ENCODE measurements at places on chromosomes 16 and 17.
A peak's percentile ranks its signal among the peaks of the same experiment; 100 is the strongest.

GRCh38 chr16:50712956-50713355 lies 19.6 kb downstream of the NOD2 start:
- H3K27me3 ChIP-seq: peaks cover under 1% of the 10 kb centered on the region
- H3K4me3 ChIP-seq: no peak overlapping the region
- no peaks in the 10 kb centered on the region for H3K4me1 ChIP-seq
- DNase-seq: no peak

DNA sequence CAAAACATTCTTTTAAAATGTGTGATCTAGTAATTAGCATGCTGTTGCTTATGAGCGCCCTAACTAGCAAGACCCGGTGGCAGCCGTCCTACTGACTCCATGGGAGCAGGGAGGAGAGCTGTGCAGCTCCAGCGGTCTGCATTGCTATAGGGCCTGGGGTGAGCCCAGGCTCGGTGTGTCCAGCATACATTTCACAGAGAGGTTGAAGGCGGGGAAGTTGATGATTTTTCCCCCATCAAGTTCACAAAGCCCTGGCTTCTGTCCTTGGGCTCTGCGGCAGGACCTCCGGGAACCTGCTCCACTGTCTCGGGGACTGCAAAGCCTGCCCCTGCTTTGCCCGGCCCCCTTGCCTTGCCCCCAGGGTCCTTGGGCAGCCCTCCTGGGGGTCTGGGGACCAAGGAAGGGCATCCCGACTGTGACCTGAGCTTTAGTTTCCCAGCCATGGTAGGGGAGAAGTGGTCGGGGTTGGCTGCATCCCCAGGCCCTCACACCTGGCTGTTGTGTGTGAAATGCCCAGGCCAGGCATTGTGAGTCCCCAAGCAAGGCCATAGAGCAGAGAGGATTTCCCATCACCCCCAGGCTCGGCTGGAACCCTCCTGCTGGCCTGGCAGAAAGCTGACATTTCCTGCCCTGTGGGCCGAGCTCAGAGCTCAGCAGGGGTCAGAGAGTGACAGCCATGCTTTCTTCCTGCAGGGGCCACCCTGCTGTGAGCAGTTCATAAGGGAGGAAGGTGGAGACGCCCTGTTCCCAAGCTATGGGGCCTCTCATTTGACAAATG lies 24.8 kb downstream of the KCNJ12 start:
- H3K27me3 ChIP-seq: peaks cover 7% of the 10 kb centered on the region
- H3K36me3 ChIP-seq: no peaks in the 10 kb centered on the region
- no peak for DNase-seq
- no peak overlapping the region for H3K27ac ChIP-seq

- no peak for DNase-seq
- H3K4me3 ChIP-seq: no peak overlapping the region
- H3K27ac ChIP-seq: no peak overlapping the region
- peaks cover 3% of the 10 kb centered on the region for H3K27me3 ChIP-seq
- no peaks in the 10 kb centered on the region for H3K36me3 ChIP-seq
Measured at GRCh38 chr16:5020551-5020950, 13.2 kb downstream of the NAGPA start.

DNA sequence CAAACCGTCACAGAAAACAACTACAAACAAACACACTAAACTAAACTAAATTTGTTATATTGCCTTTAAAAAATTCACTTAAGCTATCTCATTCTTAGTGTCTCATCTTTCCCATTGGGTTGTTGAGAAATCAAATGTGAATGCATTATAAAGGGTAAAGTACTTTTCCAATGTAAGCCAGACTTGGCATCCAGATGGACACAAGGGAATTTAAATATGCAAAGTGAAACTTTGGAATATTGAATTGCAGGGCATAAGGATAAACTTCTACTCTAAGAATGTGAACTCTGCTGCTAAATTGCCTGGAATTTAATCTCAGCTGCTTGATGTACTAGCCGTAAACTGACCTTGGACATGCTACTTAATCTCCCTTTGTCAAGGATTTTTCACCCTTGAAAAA lies 1554.6 kb downstream of the CDH8 start:
- no peak overlapping the region for H3K27ac ChIP-seq
- no peaks in the 10 kb centered on the region for H3K27me3 ChIP-seq
- no peak for DNase-seq
- H3K4me1 ChIP-seq: no peaks in the 10 kb centered on the region

DNA sequence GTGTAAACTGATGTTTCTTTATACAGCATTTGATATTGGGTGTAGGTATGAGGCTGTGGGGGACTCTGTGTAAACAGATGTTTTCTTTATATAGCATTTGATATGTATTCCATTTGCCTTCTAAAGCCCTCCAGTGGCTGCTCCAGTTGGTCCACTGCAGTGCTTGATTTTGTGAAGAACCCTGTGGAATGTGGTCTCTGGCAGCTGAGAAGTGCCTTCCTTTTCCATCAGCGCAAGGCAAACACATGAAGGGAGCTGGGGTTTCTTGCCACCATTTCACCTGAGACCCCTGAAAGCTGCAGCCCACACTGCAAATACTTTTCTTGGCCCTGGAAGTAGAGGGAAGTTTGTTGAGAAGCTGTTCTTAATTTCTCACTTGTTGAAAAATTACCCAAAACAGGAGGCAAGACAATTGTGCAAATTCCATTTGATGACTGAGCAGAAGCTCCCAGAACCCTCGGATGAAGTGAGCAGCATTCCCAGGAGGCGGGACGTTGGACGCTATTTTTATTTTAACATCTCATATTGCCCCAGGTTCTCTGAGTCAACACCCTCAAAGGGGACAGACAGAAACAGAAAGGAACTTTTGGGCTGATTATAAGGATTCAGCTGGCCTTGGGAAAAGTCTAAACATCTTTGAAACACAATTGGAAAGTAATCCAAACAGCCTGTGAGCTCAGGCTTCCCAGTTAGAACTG lies 158.5 kb upstream of the RPH3AL start:
- H3K27ac ChIP-seq: no peak overlapping the region
- no peak overlapping the region for H3K4me3 ChIP-seq
- no peaks in the 10 kb centered on the region for H3K4me1 ChIP-seq
- H3K27me3 ChIP-seq: peaks cover 4% of the 10 kb centered on the region
- H3K36me3 ChIP-seq: peaks cover 10% of the 10 kb centered on the region
- DNase-seq: no peak

DNA sequence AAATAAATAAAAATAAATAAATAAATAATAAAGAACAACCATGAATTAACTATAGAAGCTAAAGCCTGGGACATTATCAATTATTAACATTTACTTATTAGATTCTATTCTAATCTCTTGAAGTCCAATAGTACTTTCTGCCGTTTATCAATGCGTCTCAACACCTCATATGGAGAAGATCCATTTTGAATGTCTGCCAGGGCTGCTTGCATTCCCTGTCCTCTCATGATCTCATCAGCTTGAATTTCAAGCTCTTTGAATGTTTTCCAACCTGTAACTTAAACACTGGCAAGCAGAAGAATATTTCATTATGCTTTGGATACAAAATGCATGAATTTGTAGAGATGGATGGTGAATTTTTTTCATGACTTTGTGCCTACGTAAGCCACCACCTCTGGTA lies 191.9 kb upstream of the ANKFN1 start:
- H3K27ac ChIP-seq: no peak overlapping the region
- H3K36me3 ChIP-seq: no peaks in the 10 kb centered on the region
- H3K4me3 ChIP-seq: no peak overlapping the region
- peaks cover 3% of the 10 kb centered on the region for H3K27me3 ChIP-seq
- DNase-seq: no peak

DNA sequence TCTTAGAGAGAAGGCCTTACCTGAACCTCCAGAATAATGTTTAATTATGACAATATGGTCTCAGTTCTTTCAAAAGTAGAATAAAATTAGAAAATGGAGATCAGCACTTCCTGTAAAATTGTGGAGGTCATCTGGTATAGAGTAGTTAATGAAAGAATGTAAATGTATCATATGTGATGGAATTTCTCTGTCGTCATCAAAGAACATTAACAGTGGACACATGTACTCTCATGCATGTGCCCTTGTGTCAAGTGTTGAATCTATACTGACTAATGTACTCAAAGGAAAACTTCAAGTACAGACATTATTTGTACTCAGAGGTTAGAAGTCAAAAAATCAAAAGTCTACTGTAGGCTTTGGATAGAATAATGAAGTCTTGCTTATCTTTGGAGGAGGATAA lies 129.2 kb upstream of the MYOCD start:
- no peak overlapping the region for H3K4me3 ChIP-seq
- no peak for DNase-seq
- peak overlapping the region; percentile 92 for H3K27ac ChIP-seq
- H3K36me3 ChIP-seq: peaks cover 2% of the 10 kb centered on the region
- H3K27me3 ChIP-seq: no peaks in the 10 kb centered on the region
- peaks cover 36% of the 10 kb centered on the region for H3K4me1 ChIP-seq

- no peaks in the 10 kb centered on the region for H3K36me3 ChIP-seq
- H3K27me3 ChIP-seq: peaks cover 3% of the 10 kb centered on the region
- no peak overlapping the region for H3K4me3 ChIP-seq
- no peak for DNase-seq
- peaks cover 26% of the 10 kb centered on the region for H3K4me1 ChIP-seq
- H3K27ac ChIP-seq: no peak overlapping the region
Measured at GRCh38 chr16:79164388-79164995, 436.0 kb downstream of the MAF start.

GRCh38 chr16:85389679-85390470 lies 223.2 kb upstream of the GSE1 start:
- H3K27me3 ChIP-seq: peaks cover 3% of the 10 kb centered on the region
- peaks cover 4% of the 10 kb centered on the region for H3K4me1 ChIP-seq
- H3K36me3 ChIP-seq: no peaks in the 10 kb centered on the region
- no peak overlapping the region for H3K4me3 ChIP-seq
- no peak for DNase-seq

GRCh38 chr16:78695391-78695790 lies 595.9 kb downstream of the WWOX start:
- H3K27ac ChIP-seq: no peak overlapping the region
- H3K4me3 ChIP-seq: no peak overlapping the region
- DNase-seq: no peak
- H3K27me3 ChIP-seq: no peaks in the 10 kb centered on the region
- no peaks in the 10 kb centered on the region for H3K36me3 ChIP-seq
- no peaks in the 10 kb centered on the region for H3K4me1 ChIP-seq

DNA sequence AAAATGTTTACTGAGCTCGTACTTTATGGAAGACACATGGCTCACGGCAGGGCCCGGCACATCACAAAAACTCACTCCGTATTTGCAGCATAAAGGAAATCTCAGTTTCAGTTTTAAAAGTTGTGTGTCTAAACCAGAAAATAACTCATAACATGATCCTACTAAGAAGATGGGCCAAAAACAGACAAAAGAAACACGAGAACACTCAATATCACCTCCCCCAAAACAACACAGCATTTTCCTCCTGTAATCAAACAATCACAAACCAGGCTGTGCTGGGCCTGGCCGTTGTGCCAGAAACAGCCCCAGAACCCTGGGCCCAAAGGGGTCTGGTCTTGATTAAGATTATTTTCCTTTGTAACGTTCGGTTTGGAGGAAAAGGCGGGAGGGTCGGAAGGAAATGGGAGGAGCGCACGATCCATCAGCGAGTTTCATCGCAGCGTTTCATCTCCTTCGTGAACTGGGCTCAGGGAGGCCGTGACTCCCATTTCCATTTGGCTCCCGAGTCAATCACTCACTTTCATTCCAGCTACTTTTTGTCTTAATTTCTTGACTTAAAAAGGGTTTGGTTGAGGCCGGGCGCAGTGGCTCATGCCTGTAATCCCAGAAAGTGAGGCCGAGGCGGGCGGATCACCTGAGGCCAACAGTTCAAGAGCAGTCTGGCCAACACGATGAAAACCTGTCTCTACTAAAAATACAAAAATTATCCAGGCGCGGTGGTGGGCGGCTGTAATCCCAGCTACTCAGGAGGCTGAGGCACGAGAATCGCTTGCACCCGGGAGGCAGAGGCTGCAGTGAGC lies 61.4 kb downstream of the NXN start:
- H3K27me3 ChIP-seq: no peaks in the 10 kb centered on the region
- H3K4me1 ChIP-seq: peaks cover 8% of the 10 kb centered on the region
- peaks cover 33% of the 10 kb centered on the region for H3K36me3 ChIP-seq

- H3K4me1 ChIP-seq: peaks cover 6% of the 10 kb centered on the region
- no peak overlapping the region for H3K27ac ChIP-seq
- H3K4me3 ChIP-seq: no peak overlapping the region
- H3K27me3 ChIP-seq: no peaks in the 10 kb centered on the region
- H3K36me3 ChIP-seq: peaks cover 26% of the 10 kb centered on the region
Measured at GRCh38 chr17:64183815-64184214, 53.9 kb upstream of the ERN1 start.

- H3K4me3 ChIP-seq: no peak overlapping the region
- H3K4me1 ChIP-seq: peaks cover 9% of the 10 kb centered on the region
- no peak for DNase-seq
- peaks cover 18% of the 10 kb centered on the region for H3K36me3 ChIP-seq
- no peak overlapping the region for H3K27ac ChIP-seq
- no peaks in the 10 kb centered on the region for H3K27me3 ChIP-seq
Measured at GRCh38 chr16:75038036-75038858, 39.4 kb downstream of the ZNRF1 start.

- H3K27ac ChIP-seq: no peak overlapping the region
- H3K36me3 ChIP-seq: peaks cover 1% of the 10 kb centered on the region
- no peaks in the 10 kb centered on the region for H3K27me3 ChIP-seq
- H3K4me3 ChIP-seq: no peak overlapping the region
- H3K4me1 ChIP-seq: peaks cover 2% of the 10 kb centered on the region
Measured at GRCh38 chr16:80704751-80705505, 99.5 kb downstream of the CDYL2 start.

- peaks cover 13% of the 10 kb centered on the region for H3K36me3 ChIP-seq
- H3K4me3 ChIP-seq: no peak overlapping the region
- no peak for DNase-seq
- H3K27me3 ChIP-seq: no peaks in the 10 kb centered on the region
- peaks cover 4% of the 10 kb centered on the region for H3K4me1 ChIP-seq
- peak overlapping the region; percentile 11 for H3K27ac ChIP-seq
Measured at GRCh38 chr16:53864819-53865493, 161.0 kb downstream of the FTO start.

DNA sequence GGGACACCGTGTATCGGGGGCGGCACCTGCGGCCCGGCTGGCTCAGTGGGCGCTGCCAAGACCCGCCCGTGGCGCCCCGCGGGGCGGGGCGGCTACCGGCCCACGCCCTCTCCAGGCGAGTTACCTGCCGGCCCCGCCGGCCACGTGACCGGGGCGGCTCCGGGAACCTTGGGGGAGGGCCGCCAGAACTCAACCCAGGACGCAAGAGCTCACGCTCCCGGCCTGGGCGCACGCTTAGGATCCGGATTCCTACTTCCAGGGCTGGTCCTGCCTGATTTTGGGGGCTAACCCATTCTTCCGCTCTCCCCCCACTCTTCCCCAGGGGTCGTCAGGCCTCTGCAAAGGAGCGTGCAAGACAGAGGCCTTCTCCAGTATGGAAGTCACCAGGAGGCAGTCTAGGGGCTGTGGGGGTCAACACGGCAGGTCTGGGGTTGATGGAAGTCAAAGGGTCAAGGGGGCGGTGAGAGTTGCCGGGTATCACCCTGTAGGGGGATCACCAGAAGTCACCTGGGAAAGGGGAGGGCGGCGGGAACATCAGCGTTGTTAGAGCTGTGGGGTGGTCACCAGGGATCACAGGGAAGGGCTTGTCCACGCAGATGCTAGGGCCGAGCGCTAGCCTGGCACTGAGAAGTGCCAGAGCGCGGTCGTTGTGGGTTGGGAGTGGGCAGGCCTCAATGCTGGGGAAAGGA lies 354 bp upstream of the ESRP2 start:
- peak overlapping the region; percentile 98 for H3K27ac ChIP-seq
- peak; percentile 67 for DNase-seq
- H3K4me1 ChIP-seq: peaks cover 28% of the 10 kb centered on the region
- H3K36me3 ChIP-seq: peaks cover 9% of the 10 kb centered on the region
- peak overlapping the region; percentile 87 for H3K4me3 ChIP-seq
